Right atrium auricular region (tissue), 2 donors: ENCODE measurements at places on chromosomes 16 and 17.

GRCh38 chr17:55450232-55450825 lies 28.7 kb upstream of the MMD start:
- H3K27me3 ChIP-seq, result no peaks in the 10 kb centered on the region
- H3K4me1 ChIP-seq, result no peaks in the 10 kb centered on the region
- no peak overlapping the region for H3K4me3 ChIP-seq
- no peak for DNase-seq

DNA sequence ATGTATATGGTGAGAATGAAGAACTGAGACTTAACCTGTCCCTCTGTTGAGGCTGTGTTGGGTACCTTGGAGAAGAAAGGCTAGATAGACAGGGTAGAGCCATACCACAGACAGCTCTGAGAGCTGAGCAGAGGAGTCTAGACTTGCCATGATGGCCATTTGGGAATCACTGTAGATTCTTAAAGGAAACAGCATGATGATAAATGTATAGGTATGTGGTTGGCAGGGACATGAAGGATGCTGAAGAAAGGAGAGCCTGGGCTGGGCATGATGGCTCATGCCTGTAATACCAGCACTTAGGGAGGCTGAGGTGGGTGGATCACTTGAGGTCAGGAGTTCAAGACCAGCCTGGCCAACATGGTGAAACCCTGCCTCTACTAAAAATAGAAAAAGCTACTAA lies 114.4 kb upstream of the HAS3 start:
- H3K4me3 ChIP-seq, result no peak overlapping the region
- no peak for DNase-seq
- H3K27ac ChIP-seq, result no peak overlapping the region
- H3K27me3 ChIP-seq, result no peaks in the 10 kb centered on the region
- H3K36me3 ChIP-seq, result no peaks in the 10 kb centered on the region
- no peaks in the 10 kb centered on the region for H3K4me1 ChIP-seq

GRCh38 chr17:72004611-72005331 lies 116.0 kb upstream of the SOX9 start:
- H3K27ac ChIP-seq, result no peak overlapping the region
- DNase-seq, result no peak
- H3K36me3 ChIP-seq, result no peaks in the 10 kb centered on the region
- no peaks in the 10 kb centered on the region for H3K27me3 ChIP-seq
- no peaks in the 10 kb centered on the region for H3K4me1 ChIP-seq

DNA sequence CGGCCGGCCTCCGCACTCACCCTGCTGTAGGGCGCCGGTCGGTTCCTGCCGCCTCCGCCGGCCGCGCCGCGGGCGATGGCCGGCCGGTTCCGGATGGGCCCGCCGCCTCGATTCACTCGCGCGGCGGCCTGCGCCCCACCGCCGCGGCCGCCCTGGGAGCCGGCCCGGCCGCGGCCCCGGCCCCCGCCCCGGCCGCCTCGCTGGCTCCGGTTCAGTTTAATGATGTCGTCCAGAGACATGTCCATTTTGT lies 158 bp downstream of the ALYREF start:
- H3K4me3 ChIP-seq, result peak overlapping the region; percentile 99
- no peaks in the 10 kb centered on the region for H3K27me3 ChIP-seq
- H3K36me3 ChIP-seq, result peaks cover 56% of the 10 kb centered on the region
- DNase-seq, result no peak
- H3K4me1 ChIP-seq, result peaks cover 26% of the 10 kb centered on the region

DNA sequence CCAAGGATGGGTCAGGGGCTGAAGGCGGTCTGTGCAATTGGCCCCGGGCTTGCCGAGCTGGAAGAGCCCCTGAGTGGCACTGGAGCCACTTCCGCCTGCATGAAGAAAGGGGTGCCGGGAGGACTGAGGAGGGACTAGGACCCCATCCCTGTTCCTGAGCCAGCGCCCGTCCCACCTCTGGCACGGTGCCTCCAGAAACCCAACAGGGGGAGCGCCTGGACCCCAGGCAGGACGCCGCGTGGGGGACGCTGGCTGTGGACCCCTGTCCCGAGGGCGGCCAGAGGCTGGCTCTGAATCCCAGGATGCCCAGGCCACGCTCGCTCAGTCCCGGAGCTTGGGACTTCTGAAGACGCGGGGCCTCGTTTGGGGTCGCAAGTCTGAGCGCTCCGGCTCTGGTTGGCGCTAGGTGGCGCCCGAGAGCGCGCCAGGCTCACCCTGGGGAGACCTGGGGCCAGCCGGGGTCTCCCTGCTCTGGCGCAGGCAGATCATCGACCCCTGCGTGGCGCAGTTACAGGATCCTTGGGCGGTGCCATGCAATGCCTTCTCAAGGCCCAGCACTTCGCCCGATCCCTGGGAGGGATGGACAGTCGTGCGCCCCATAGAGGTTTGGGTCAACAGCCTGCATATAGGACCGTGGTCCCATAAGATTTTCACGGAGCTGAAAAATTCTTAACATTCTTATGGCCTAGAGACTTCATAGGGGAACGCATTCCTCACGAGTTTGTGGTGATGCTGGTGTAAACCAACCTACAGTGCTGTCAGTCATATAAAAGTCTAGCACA lies 58.5 kb upstream of the CREBBP start:
- H3K36me3 ChIP-seq, result no peaks in the 10 kb centered on the region
- no peaks in the 10 kb centered on the region for H3K27me3 ChIP-seq
- H3K4me3 ChIP-seq, result peak overlapping the region; percentile 57
- H3K4me1 ChIP-seq, result no peaks in the 10 kb centered on the region
- DNase-seq, result no peak

GRCh38 chr17:7883781-7884386 lies 4.7 kb upstream of the CHD3 start:
- no peaks in the 10 kb centered on the region for H3K27me3 ChIP-seq
- H3K4me3 ChIP-seq, result peak overlapping the region; percentile 82
- no peaks in the 10 kb centered on the region for H3K4me1 ChIP-seq

- DNase-seq, result no peak
- H3K27ac ChIP-seq, result peak overlapping the region; percentile 68
- no peaks in the 10 kb centered on the region for H3K36me3 ChIP-seq
- H3K4me3 ChIP-seq, result no peak overlapping the region
Measured at GRCh38 chr17:77392376-77393273, 251.9 kb downstream of the SEC14L1 start.

DNA sequence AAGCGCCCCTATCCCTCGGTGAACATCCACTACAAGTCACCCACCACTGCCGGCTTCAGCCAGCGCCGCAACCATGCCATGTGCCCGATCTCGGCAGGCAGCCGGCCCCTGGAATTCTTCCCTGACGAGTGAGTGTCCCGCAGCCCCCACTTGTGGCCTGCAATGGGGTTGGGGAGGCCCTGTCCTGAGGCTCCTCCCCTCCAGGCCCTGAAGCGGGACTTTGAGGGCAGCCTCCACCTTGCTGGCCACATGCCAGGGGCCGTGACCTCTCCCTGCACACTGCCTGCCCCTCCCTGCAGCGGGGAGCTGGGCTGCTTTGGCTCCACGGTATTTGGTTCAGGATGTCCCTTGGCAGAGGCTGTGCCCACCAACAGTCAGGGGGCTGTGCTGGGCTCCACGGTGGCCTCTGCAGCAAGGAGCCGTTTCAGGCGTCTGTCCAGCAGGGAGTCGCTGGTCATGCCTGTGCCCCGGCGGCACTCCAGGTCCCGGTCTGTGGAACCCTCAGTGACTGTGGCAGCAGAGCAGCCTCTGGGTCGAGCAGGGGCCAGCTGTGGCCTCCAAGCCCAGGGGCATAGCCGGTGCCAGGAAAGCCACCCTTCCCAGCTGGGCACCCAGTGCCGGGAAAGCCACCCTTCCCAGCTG lies 8.3 kb downstream of the NME3 start:
- no peak overlapping the region for H3K4me3 ChIP-seq
- H3K4me1 ChIP-seq, result no peaks in the 10 kb centered on the region
- peaks cover 89% of the 10 kb centered on the region for H3K36me3 ChIP-seq
- H3K27me3 ChIP-seq, result no peaks in the 10 kb centered on the region
- DNase-seq, result no peak

DNA sequence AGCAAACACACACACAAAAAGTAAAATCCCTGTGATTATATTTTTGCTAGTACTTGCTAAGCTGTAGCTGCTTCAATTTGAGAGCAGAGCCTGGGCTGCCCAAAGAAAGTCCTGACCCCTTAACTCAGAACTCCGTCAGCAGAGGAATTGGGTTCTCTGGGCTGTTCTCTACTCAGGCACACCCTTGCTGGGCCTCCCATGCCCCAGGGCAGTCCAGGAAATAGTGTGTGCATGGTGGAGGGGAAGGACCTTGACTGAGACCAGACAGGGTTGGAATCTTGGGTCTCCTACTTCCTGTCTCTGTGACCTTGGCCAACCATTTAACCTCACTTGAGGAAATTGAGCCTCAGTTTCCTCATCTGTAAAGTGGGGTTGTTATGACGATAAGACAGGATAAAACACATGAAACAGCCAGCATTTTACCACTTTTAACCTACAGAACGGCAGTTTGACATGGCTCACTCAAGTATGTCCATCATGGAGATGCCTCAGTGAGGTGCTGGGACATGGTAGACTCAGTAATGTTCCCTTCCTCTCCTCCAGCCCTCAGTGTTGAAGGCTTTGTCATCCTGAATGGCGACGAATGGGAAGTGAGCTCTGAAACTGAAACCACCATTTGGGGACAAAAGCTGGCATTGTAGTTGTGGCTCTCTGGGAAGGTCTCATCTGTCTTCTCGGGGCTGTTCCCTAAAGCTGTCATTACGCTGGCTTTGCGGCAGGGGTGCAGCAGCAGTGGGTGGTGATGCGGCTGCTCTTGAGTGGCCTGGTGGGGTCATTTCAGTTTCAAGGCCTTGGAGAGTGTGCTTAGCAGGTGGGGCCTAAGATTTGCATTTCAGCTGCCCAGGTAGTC lies 74.9 kb downstream of the CMIP start:
- H3K36me3 ChIP-seq, result no peaks in the 10 kb centered on the region
- H3K27me3 ChIP-seq, result no peaks in the 10 kb centered on the region
- H3K4me1 ChIP-seq, result peaks cover 58% of the 10 kb centered on the region
- no peak overlapping the region for H3K4me3 ChIP-seq
- no peak for DNase-seq

- H3K4me1 ChIP-seq, result no peaks in the 10 kb centered on the region
- no peak for DNase-seq
- H3K27me3 ChIP-seq, result no peaks in the 10 kb centered on the region
Measured at GRCh38 chr17:72466606-72467005, 345.8 kb downstream of the SOX9 start.

GRCh38 chr16:10589109-10589508 lies 8.7 kb upstream of the EMP2 start:
- H3K27ac ChIP-seq, result no peak overlapping the region
- DNase-seq, result no peak
- no peaks in the 10 kb centered on the region for H3K36me3 ChIP-seq
- H3K4me3 ChIP-seq, result no peak overlapping the region

GRCh38 chr17:21245639-21246084 lies 7.5 kb downstream of the NATD1 start:
- peak overlapping the region; percentile 51 for H3K27ac ChIP-seq
- H3K36me3 ChIP-seq, result peaks cover 8% of the 10 kb centered on the region
- H3K4me3 ChIP-seq, result no peak overlapping the region
- no peaks in the 10 kb centered on the region for H3K4me1 ChIP-seq

DNA sequence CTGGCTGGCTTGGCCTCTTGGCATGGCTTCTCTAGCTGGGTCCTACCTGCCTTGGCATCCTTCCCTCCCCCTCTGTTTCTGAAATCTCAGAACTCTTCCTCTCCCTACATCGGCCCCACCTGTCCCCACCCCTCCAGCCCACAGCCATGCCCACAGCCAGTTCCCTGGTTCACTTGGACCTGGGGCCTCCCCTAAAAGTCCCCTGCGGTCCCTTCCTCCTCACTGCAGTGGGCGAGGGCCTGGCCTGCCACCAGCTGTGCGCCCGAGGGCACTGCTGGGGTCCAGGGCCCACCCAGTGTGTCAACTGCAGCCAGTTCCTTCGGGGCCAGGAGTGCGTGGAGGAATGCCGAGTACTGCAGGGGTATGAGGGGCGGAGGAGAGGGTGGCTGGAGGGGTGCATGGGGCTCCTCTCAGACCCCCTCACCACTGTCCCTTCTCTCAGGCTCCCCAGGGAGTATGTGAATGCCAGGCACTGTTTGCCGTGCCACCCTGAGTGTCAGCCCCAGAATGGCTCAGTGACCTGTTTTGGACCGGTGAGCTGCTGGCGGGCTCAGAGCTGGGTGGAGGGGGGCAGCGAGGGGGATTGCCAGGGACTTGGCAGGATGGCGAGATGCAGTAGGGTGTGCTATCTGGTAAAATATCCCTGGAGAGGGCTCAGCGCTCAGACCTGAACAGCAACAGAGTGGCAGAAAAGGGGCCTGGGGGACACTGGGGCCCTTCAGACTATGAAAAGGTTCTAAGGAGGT lies 14.1 kb downstream of the MIEN1 start:
- no peak overlapping the region for H3K4me3 ChIP-seq
- H3K36me3 ChIP-seq, result peaks cover 63% of the 10 kb centered on the region
- peaks cover 19% of the 10 kb centered on the region for H3K4me1 ChIP-seq
- DNase-seq, result no peak
- no peaks in the 10 kb centered on the region for H3K27me3 ChIP-seq
- peak overlapping the region; percentile 65 for H3K27ac ChIP-seq

DNA sequence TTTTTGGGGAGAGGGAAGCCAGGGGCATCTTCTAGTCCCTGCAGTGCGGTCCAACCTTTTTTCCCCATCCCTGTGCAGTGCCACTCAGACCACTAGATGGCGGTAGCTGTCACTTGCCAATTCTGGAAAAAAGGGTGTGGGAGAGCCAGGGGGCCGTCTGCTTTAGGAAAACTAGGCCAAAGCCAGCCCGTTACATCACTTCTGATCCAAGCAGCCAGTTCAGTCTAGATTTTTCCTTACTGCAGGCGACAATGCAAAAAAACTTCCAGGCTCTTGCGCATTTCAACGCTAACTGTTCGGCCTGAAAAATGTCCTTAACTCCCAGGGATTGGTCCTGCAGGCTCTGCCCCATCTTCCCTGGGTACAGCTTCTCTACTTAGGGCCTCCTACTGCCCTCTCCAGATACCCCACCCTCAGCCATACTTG lies 69.2 kb upstream of the CES5A start:
- H3K4me3 ChIP-seq, result no peak overlapping the region
- DNase-seq, result peak; percentile 91
- peaks cover 4% of the 10 kb centered on the region for H3K4me1 ChIP-seq

- peaks cover 21% of the 10 kb centered on the region for H3K4me1 ChIP-seq
- H3K27ac ChIP-seq, result no peak overlapping the region
- peaks cover 19% of the 10 kb centered on the region for H3K27me3 ChIP-seq
Measured at GRCh38 chr17:81537856-81538555, 9.8 kb downstream of the FSCN2 start.

DNA sequence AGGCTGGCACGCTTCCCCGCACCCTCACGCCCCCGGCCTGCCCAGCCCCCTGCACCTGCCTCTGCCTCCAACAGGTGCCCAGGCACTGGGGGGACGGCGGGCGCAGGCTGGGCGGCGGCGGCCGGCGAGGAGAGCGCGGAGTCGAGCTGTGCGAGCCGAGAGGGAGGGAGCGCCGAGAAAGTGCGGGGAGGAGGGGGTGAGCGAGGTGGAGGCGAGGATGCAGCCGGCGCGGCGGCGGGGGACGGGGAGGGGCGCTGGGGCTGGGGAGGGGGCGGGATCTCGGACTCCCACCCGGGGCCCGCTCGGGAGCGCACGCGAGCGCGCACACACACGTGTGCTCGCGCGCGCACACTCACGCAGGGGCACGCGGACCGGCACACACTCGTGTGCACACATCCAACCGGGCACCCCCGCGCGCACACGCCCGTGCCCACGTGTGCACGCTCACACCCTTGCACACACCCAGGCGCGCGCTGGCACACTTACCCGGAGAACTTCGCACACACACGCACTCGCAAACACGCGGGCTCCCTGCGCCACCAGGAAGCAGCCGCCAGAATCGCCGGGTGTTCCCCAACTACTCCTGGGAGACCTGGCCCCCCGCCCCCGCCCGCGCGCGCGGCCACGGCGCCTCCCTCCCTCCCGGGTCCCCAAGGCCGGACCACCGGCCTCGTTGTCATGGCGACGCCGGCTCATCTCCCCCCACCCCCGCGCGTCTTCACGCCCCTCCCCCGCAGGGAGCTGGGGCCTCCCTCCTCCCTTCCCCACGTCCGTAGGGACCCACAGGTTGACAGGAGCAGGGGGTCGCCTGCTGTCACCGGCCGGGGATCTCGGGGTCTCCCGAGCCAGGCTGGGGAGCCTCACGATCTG lies at the start of gene DOC2A:
DOC2A (minus strand) TSS at position 184 of the 870 bp plus-strand sequence. CDS start 805 bp downstream, outside the sequence.
- H3K27me3 ChIP-seq, result peaks cover 25% of the 10 kb centered on the region
- H3K27ac ChIP-seq, result no peak within 1 kb of the TSS
- no peak for DNase-seq
- H3K36me3 ChIP-seq, result no peaks in the 10 kb centered on the region
